ENCODE measurements at places on chromosomes 6 and 20. TPM values are rescaled to one million over a fixed set of nuclear protein-coding genes. Genes with fewer than 3 reads are reported as not detected.

The C6orf15 gene
- polyA plus RNA-seq = not detected

The SPATS1 gene
- not detected for polyA plus RNA-seq

The SOBP gene
- polyA plus RNA-seq = 16.5 TPM

The TNF gene
- polyA plus RNA-seq = not detected

The NRN1 gene
- polyA plus RNA-seq = 28.1 TPM

The ACSS1 gene
- 16.5 TPM for polyA plus RNA-seq

The PRL gene
- 0.76 TPM for polyA plus RNA-seq

The FRS3 gene
- 6.3 TPM for polyA plus RNA-seq

The DAAM2 gene
- polyA plus RNA-seq = 35.2 TPM

The PDCD2 gene
- polyA plus RNA-seq = 53.3 TPM

The BPIFB2 gene
- not detected for polyA plus RNA-seq

The IL17A gene
- polyA plus RNA-seq = not detected

The RWDD2A gene
- polyA plus RNA-seq = 3.0 TPM

DNA sequence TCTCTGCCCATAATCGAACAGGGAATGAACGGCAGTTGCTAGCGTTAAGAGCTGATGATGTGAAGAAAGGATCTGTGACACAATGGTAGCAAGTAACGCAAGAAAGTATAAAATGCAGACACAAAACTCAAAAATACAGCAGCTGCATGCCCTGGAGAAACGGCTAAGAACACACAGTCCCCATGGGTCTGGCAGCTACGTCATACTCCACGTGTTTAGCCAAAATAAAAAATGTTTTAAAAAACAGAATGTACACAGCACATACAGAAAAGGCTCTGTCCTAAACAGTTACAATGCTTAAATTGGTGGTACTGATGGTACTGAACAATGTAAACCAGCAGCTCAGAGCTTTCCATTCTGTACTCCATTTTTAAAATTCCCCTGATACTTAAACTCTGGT, 34.4 kb downstream of the HUS1B start:
- no peak for DNase-seq

- no peak for DNase-seq
Observed at GRCh38 chr20:51725584-51726176, 42.5 kb downstream of the ATP9A start.

- DNase-seq = no peak
Observed at GRCh38 chr20:13322621-13323020, 101.5 kb downstream of the ISM1 start.

GRCh38 chr6:168028181-168028580, 30.7 kb downstream of the KIF25 start:
- DNase-seq = no peak

GRCh38 chr20:33177866-33178265, 9.9 kb downstream of the BPIFA2 start:
- DNase-seq = no peak

DNA sequence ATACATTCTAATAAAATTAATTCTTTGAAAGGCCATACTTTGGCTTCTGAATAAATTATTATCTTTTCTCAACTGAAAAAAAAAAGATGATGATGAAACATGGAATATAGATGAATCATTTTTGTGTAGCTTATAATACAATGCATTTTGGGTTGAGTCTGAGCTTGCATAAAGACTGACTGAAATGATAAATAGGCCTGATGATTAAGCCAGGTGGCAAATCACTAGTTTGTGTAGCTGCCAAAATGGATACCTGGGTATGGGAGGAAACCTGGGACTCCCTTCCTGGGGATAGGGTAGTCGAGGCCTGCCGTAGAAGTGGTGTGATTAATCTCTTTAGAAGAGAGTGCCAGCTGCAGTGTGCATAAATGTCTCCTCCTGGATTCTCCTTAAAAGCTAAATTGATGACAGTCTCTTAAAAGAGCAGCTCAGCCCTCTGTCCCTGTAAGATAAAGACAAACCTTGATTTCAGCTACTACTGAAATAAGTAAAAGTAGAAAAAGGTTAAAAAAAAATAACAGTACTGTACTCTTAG, 275.1 kb downstream of the GRIK2 start:
- no peak for DNase-seq

DNA sequence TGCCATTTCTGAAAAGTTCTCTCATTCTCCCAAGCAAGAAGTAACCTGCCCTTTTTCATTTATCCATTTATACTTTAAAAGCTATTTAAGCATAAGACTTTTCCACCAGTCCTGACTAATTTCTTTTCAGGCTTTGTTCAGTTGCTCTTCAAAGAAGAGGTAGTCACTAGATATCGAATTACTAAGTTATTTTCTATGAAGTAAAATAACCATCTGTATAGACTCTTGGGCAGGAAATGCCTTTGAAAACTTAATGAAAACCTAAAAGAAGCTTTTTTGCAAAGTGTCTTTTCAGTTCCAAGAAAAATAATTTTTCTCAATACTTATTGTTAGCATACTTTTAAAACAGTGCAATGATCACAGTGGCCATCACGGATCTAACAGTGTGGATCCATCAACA, 31.3 kb upstream of the LAMP5 start:
- no peak for DNase-seq

GRCh38 chr20:2523919-2524708, 12.3 kb upstream of the TMC2 start:
- DNase-seq = no peak

GRCh38 chr6:129104131-129104530, 221.2 kb downstream of the LAMA2 start:
- no peak for DNase-seq

- no peak for DNase-seq
Observed at GRCh38 chr6:81026041-81026553, 726.4 kb downstream of the TENT5A start.

DNA sequence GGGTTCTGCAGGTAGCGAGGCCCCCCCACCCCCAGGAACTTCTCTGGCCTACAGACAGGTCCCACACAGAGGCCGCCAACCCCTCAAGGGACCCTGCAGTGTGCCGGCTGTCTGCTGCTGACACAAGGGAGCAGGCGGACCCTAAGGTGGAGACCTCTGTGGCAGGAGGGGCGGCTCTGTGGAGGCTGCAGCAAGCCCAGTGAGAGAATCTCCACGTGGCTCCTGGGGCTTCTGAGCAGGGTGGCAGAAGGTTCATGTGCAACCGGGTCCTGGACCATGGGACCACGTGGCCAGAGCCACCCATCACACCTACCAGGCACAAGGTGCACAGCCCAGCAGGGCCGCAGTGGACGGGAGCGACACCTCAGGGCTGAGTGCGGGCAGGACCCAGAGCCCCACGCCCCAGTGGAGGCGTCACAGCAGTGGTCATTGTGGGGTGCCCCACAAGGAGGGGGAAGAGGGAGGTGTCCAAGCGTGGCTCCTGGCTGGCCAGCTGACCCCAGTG, 4.3 kb downstream of the ARFRP1 start:
- DNase-seq = no peak

DNA sequence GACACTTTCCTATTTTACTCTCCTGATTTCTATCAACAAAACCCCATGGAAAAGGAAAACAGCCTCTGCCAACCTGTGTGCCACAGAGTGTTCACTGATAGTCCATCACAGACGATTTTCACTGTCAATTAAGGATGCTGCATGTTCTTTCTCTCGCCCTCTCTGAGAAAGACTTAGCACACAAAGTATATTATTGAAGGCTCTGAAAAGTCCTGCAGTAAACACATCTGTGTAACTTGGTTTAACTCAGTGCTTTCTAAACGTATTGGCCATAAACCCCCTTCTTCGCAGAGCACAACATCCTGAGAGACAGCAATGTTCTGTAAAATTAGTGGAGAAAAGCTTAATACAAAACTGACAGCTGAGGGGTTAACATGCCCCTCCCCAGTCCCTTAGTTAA, 26.6 kb downstream of the MDGA1 start:
- no peak for DNase-seq

DNA sequence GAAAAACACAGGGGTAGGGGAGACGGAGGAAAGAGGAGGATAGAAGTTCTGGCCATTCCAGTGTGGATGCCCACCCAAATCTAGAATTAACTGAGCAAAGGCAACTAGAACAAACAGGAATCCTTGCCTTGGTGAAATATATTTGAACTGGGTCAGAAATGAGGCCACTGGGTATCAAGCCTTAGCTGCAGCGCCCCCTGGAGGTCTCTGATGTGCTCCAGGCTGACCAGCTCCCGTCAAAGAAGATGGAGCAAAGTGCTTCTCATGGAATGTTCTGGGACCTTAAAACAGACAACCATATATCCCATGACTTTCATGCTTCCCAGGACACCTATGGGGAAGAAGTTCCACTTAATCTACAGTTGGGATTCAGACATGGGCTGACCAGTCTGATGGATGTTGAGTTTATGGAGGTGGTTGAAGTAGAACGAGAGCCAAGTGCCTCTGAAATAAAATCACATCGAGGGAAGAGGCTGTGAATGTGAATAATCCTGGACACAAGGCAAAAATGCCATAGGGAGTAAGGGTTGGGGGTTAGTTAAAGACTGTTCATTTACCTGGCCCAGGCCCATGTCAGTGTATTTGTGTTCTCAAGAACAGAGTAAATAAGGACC, 50.4 kb downstream of the HLA-DPB1 start:
- DNase-seq = no peak

DNA sequence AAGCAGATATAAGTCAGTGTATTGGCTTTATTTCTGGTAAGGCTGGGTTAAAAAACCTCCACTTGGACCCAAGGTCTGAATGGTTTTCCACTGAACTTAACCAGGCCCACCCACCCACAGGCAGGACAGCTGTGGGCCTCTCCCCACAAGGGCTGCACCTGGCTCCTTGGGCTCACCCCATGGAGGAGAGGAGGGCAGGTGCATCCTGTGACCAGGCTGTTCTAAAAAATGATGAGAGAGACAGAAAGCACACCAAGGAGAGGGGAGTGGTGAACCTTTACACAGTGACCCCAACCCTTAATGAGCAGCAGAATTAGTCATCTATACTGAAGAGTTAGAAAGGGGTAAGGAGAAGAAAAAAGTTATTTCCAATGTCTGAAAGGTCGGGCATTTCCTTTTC, 34.5 kb upstream of the DUSP22 start:
- no peak for DNase-seq

DNA sequence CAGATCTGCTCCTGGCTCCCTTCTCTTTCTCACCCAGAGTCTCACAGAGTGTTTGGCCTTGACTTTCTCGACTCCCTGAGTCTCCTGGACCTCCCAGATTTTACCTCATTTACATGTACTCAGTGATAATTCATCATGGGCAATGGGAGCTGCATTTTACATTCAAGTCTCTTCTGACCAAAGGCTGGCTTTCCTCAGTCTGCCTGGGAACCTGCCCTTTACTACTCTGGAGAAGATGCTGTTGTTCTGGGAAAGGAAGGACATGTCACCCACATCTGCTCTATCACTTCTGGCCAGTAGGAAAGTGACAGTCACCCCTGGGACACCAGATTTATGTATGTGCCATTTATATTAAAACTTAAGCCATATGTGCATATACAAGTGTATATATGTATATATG, 7.4 kb downstream of the LRRN4 start:
- no peak for DNase-seq

- no peak for DNase-seq
Observed at GRCh38 chr6:10412461-10413261, 2.2 kb downstream of the TFAP2A start.

- no peak for DNase-seq
Observed at GRCh38 chr6:16425881-16426615, 187.7 kb downstream of the GMPR start.

- DNase-seq = no peak
Observed at GRCh38 chr6:166032366-166033200, 135.1 kb downstream of the TBXT start.

- no peak for DNase-seq
Observed at GRCh38 chr20:43983904-43984361, 69.3 kb downstream of the TOX2 start.

GRCh38 chr6:87808005-87808757, 106.1 kb upstream of the AKIRIN2 start:
- no peak for DNase-seq

DNA sequence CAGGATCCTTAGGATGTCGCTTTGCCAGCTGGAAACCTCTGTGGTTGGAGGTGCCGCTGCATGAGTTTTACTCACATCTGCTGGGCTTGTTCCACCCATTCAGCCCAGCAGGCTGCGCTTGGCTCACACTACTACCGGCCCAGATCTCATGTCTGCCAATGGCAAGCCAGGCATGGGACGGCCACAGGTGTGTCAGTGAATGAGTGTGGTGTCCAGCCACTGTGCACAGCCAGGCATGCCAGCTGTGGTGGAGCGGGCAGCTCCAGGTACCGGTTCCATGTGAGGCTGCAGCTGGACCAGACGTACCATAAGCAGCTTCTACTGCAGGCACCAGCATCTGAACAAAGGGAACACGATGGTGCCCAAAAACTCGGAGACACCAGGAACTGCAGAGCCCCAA, 33.1 kb upstream of the ASF1A start:
- no peak for DNase-seq

DNA sequence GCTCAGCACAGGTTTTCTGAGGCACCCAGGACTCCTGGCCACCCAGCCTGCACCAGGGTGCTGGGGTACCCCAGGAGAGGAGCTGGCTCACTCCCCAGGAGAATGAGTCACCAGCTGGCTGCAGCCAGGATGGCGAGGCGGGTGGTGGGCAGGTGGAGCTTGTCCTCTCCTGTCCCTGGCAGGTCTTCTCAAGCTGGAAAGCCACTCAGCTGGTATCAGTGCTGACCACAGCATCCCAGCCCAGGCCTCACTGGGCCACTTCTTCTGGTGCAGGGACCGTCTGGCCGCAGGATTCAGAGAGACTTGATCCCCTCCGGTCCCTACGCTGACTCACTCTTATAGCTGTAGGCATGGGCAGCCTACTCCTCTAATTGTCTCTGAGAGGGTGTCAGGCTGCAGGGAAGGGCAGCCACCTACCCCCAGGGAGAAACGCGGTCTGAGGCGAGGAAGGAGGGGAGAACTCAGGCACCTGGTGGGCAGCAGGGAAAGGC, 22.2 kb downstream of the TFEB start:
- no peak for DNase-seq

- DNase-seq = no peak
Observed at GRCh38 chr6:35220711-35221110, 7.0 kb downstream of the SCUBE3 start.

DNA sequence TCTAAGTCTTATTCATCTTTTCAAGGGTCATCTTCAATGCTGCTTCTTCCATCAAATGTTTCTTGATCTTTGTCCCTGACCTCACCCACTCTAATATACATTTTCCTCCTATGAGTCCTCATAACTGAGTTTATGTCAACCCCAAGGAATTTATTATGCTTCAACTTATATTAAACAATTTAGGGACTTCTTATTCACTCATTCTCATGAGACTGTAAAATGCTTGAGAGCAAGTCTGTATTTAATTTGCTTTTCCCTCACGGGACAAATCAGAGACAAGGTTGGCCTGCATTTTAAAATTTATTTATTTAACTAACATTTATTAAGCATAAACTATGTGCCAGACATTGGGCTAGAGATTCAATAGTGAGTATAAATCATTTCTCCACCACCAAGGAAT, 312.0 kb upstream of the NT5E start:
- no peak for DNase-seq

DNA sequence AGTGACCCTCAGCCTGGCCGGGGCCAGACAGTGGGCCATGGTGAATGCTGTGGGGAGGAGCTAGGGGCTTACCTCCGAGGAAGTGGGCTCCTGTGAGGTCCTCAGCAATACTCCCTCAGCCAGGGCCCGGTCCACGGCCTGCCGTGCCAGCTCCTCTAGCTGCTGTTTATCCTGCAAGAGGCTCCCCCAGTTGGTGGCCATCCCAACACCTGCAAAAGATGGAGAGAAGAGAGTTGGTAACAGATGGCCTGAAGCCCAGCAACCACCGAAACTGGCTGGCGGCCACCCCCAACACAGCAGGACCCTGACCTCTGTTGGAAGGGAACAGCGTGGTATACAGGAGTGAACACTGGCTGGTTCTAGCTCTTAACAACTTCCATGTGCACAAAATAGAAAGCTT, 4.0 kb downstream of the GSS start:
- no peak for DNase-seq

Data from forelimb muscle (tissue), 1 donor.